ENCODE measurements at places on chromosomes 3 and 15.

DNA sequence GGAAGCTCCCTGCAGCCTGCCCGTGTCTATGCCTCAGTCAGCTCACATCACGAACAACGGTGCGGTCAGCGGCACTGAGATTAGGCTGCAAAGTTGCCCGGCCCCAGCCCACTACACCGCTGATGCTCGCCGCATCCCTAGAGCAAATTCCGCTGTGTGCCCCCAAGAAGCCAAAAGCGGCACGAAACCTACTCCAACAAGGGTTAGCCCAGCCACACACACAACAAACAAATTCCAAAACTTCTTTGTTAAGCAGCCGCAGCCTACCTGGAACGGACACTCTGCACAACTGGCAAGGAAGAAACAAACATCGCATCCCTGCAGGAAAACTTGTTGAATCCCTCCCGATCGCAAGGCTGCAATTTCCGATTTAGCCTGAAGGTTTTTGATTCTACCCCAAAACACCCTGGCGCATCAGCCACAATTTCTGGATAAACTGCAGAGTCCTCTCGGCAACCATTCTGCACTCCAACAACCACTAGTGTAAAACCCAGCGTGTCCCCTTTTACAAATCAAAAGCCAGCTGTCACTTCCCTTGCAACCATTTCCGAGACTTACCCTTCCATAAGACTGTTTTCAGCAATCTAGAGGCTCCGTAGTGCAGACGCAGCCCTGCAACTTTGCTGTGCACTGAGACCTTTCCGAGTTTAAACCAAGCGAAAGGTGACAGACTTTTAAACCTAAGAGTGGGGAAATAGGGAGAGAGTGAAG is 449 bp downstream of the ROBO1 start:
- H3K27ac ChIP-seq: no peak overlapping the region
- H3K4me1 ChIP-seq: peaks cover 15% of the 10 kb centered on the region
- H3K4me3 ChIP-seq: no peak overlapping the region
- peaks cover 7% of the 10 kb centered on the region for H3K27me3 ChIP-seq
- H3K36me3 ChIP-seq: no peaks in the 10 kb centered on the region
- DNase-seq: peak; percentile 25

DNA sequence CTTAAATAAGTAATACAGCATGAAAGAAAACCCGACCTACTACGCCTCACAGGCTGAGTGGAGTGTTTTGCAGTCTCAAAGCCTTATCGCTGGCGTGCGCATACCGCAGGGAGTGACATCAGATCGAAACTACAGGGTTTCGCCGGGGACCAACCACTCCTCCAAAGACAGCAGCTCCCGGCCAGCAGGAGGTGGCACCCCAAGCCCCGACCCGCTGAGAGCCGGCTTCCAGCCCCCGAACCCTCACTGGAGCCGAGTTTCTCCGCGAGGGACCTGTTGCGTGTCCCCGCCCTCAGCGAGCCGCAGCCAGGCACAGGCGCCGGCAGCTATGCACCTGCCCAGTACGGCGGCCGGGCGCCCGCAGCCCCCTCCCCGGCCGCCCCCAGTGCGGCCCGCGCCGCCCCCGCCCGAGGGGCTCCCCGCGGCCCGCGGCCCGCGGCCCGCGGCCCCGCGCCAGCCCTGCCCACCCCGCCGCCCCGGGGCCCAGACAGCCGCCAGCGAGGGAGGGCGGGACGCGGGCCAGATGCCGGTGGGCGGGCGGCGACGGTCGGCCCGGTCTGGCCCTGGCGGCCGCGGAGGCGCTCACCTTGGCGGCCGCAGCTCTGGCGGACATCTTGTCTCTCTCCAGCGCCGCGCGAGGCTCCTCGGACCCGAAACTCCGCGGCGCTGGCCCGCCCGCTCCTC is 710 bp downstream of the TJP1 start:
- DNase-seq: peak; percentile 86
- peaks cover 38% of the 10 kb centered on the region for H3K4me1 ChIP-seq
- peak overlapping the region; percentile 97 for H3K27ac ChIP-seq
- peaks cover 12% of the 10 kb centered on the region for H3K27me3 ChIP-seq

DNA sequence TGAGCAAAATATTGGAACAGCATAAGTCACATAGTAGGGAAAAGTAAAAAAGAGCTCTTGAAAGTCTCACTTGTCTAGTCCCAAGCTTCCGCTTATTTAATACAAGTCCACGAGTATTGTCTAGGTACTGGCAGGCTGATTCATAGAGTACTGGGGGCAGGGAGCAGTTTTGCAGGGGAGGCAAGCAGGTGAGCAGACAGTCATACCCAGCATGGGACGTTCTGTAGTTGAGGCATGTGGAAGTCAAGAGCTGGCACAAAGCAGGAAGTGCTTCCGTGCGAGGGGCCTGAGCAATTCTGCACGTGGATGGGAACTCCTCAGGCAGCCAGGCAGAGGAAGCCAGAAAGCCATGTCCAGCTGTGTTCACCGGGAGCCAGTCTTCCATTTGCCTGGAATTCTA is 287.6 kb downstream of the EPHB1 start:
- no peaks in the 10 kb centered on the region for H3K36me3 ChIP-seq
- no peak overlapping the region for H3K27ac ChIP-seq
- H3K27me3 ChIP-seq: no peaks in the 10 kb centered on the region
- H3K4me1 ChIP-seq: peaks cover 27% of the 10 kb centered on the region

GRCh38 chr3:186060222-186060621 is 48.7 kb downstream of the ETV5 start:
- no peak for DNase-seq
- H3K36me3 ChIP-seq: peaks cover 77% of the 10 kb centered on the region
- no peak overlapping the region for H3K27ac ChIP-seq
- H3K27me3 ChIP-seq: no peaks in the 10 kb centered on the region
- H3K4me3 ChIP-seq: no peak overlapping the region

Measured in WTC11 (cell line).